ENCODE measurements at places on chromosomes 3 and 15.

GRCh38 chr3:38158472-38158871, 6.9 kb upstream of the OXSR1 start:
- DNase-seq, result no peak

GRCh38 chr15:85689729-85690128, 105.0 kb downstream of the KLHL25 start:
- no peak for DNase-seq

GRCh38 chr3:133989936-133990702, 39.6 kb downstream of the SLCO2A1 start:
- DNase-seq, result no peak

- DNase-seq, result no peak
Measured at GRCh38 chr3:126125781-126126251, 41.9 kb upstream of the SLC41A3 start.

DNA sequence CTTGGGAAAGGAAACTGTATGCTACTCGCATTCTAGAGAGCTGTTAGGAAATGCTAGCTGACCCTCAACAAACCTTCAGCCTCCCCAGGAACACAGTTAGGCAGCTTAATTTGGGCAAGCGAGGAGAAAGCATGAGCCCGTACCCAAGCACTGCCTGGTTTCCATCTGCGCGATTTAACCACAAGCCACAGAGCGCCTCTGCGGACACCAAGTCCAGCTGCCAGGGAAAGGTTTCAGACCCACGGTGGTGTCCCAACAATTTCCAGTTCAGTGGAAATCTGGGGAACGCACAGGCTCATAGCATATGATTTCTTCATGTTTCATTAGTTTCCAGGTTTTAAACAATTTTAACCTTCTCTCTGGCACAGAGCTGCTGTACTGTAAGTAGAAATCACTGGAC, 617.6 kb downstream of the FHIT start:
- no peak for DNase-seq

DNA sequence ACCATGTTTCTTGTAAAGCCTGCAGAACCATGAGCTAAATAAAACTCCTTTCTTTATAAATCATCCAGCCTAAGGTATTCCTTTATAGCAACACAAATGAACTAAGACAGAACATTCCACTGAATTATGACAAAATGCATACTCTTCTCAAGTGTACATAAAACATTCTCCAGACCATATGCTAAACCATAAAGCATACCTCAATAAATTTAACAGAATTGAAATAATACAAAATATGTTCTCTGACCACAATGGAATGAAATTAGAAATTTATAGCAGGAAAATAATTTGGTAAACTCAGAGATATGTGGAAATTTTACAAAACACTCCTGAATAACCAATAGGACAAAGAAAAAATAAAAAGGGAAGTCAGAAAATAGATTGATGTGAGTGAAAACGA, 88.6 kb downstream of the KLF13 start:
- DNase-seq, result no peak

DNA sequence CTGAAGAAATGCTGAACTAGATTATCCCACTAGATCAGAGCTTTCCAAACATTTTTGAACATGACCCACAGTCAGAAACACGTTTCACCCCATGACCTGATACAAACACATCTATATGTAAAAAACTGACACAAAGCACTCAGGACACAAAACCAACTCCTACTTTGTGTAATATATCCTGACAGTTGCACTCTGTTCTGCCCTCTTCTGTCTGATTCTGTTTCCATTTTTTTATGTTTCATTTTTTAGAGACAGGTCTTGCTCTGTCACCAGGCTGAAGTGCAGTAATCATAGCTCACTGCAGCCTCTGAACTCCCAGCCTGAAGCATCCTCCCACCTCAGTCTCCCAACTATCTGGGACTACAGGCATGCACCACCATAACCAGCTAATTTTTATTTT, 15.8 kb upstream of the RFTN1 start:
- no peak for DNase-seq

GRCh38 chr15:23857028-23857641, 170.0 kb upstream of the NDN start:
- DNase-seq, result peak; percentile 24

DNA sequence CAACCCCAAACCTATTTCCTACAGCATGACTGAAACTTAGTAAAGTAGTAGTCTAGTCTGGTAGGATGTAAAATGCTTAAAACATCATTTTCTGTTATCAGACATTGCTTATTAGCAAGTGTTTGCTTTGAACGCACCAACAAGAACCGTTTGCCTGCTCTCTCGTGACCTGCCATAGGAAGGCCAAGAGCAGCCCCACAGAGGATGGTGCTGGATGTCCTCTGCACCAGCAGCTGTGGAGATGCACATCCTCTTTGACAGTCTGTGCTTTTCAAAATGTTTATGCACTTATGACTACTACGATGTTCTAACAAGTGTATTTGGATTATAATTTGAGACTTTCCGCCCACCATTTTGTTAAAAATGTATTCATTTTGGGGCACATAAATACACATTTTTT, 59.6 kb downstream of the PDE8A start:
- no peak for DNase-seq

DNA sequence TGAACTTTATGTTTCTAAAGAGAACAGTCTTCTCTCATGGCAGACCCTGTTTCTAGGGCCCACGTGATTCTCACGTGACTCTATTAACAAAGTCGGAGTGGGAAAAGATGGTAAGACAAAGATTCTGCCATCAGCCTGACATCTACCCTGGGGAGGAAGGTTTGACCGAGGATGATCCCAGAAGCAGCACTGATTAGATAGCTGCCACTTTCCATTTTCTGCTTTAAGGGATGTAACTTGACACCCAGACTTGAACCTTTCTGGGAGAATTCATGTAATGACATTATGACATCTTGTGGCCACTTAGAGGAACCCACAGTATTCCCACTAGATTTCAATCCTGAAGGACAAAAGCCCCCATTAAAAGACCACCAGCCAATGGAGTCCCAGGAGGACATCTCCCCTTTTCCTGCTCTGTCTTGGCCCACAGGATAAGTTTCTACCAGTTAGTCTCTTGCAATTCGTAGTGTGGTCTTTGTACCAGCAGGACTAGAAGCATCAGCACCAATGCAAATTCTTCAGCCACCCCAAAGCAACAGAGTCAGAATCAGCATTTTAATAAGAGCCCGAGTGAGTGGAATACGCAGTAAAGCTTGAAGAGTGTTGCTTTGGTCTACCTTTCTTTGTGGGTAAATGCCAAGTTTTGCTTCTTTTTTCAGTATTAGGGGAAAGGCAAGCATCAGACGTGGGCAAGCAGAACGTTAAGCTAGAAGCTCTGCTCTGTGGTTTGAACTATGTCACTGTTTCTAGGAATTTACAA, 480.5 kb upstream of the PROK2 start:
- peak; percentile 18 for DNase-seq

GRCh38 chr3:110971010-110971601, 100.5 kb upstream of the NECTIN3 start:
- no peak for DNase-seq

GRCh38 chr15:99253381-99254090, 2.3 kb downstream of the LRRC28 start:
- no peak for DNase-seq

DNA sequence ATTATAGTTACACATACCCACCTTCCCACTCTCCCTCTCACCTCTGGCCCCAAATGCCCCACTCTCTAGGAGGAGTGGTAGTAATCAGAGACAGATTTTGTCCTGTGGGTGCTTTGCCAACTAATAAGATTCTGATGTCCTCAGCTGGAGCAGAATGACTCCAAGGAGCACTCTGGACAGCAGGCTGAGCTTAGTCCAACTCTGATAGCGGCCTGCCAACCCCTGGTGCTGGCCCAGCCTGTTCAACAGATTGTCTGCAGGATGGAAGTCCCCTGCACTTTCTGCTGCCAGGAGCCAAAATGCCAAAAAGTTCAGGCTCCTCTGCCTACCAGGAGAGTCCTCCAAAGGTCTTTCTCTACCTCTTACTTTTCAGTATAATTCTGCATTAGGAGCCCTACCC, 160.5 kb upstream of the UMPS start:
- DNase-seq, result no peak

DNA sequence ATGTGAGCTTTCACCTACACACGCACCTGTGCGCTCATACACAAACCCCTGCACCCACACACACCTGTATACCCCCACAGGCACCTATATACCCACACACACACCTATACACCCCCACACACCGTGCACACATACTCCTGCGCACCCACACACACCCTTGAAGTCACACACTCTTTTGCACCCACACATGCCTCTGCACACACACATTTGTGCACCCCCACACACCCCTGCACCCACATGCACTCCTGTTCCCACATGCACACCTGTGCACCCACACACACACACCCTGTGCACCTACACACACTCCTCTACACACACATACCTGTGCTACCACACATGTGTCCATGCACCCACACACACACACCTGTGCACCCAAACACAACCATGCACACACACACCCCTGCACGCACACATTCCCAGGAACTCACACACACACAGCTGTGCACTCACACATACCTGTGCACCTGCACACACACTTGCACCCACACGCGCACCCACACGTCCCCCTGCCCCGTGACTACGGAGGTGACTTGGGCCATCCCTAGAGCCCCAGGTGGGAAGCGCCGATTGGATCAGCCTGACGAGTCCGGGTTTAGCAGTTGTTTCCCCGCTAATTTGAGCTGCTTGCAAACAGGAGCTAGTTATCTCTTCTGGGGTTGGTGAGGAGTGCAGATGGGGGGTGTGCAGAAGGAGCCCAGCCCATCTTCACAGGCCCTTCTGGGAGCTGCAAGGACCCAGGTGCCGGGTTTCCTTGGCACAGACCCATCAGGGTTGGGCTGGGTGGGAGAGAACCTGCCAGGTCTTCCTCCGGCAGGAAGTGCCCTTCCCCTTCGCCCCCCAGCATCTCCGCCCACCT, 97.8 kb downstream of the CHSY1 start:
- DNase-seq, result no peak

- DNase-seq, result no peak
Measured at GRCh38 chr3:127213381-127213918, 20.5 kb downstream of the PRR23E start.

DNA sequence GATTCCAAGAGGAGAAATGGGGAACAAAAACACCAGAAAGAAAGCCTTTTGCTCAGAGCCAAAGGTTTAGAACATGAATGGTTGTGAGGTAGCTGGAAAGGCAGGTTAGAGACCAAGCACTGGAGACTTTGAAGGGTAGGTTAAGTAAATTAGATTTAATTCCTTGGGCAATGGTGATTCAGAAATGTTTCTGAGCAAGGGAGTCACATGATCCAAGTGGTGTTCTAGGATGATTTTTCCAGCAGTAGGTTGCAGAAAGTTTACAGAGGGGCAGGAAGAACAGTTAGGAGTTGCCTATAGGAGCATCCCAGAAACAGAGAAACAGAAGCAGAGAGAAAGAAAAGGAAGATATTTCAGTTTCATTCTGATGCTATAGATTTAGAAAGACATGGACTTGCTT, 139.8 kb downstream of the WDR76 start:
- DNase-seq, result no peak

- no peak for DNase-seq
Measured at GRCh38 chr15:91865950-91866349, 12.4 kb downstream of the SLCO3A1 start.

GRCh38 chr3:168134931-168135330, 39.2 kb upstream of the GOLIM4 start:
- DNase-seq, result no peak

GRCh38 chr15:31474059-31474868, 147.6 kb downstream of the KLF13 start:
- DNase-seq, result no peak

DNA sequence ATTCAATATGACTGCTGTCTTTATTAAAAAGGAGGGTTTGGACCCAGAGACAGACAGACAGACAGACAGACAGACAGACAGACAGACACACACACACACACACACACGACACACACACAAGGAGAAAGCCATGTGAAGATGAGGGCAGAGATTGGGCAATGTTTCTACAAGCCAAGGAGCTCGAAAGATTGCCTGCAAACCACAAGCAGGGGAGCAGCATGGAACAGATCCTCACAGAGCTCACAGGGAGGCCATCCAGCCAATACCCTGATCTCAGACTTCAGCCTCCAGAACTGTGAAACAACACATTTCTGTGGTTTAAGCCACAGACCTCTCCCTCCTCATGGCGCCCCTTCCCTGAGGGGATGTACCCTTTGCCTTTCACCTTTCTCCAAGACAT, 35.8 kb upstream of the ABHD2 start:
- DNase-seq, result no peak

DNA sequence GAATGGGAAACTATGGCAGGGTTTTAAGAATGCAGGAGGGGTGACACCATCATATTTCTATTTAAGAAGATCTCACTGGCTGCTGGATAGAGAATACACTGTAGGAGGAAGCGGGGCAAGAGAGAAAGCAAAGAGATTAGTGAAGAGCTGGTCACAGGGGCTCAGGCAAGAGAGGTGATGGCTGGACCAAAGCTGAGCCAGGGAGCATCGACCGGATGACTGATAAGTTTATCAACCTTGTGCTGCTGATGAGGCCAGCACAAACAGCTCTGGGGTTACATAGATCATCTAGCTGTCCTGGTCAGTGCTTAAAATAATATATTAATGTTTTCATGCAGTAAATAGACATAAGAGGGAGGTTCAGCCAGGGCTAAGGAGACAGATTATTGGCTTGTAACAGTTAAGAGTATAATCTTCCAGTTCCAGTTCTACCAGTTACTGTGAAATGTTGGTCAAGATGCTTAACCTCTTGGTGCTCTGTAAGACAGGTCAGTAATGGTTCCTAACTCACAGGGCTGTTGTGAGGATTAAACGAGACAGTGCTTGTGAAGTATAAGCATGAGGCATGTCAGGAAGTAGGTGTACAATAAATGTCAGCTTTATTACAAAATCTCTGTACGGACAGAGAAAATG, 201.0 kb upstream of the FEZF2 start:
- no peak for DNase-seq

DNA sequence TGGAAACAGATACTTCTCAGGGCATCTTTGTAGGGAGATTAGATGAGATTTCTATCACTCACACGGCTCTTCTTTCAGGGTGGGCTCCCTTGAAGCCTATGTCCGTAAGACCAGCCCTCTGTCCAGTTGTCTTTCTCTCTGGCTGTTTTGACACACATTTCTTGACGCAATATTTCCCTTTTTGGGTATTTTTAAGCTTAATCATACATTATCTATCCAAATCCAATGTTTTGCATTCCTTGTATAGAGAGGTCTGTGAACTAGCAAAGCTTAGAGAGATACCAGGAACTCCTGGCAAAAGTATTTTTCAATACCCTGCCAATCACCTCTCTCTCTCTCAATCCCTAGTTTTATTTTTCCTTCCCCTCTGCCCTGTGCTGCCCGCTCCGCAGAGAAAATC, 79.3 kb downstream of the EOMES start:
- DNase-seq, result no peak

GRCh38 chr3:182795389-182795782, 2.1 kb downstream of the ATP11B start:
- DNase-seq, result no peak

DNA sequence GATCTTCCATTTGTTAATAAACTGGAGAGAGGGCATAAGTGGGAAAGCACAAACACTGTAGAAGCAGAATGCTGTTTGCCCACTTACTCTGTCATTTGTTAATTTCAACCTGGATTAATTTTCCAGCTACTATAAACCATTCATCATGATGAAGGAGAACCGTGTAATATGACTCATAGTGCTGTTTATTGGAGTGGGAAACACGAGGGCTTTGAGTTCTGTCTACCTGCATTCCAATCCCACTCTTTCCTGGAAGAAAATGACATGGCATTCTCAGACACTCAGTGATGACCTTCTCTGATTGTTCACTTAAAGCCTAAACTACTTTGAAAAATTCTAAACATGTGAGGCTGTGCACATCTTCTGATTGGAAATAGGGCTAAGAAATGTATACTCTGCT, 826.7 kb downstream of the AGBL1 start:
- DNase-seq, result no peak

- no peak for DNase-seq
Measured at GRCh38 chr3:75101329-75102147, 487.1 kb upstream of the CNTN3 start.

GRCh38 chr3:172313671-172314070, 134.6 kb downstream of the GHSR start:
- peak; percentile 82 for DNase-seq

Data from NCI-H1105 treated with DMSO at 0.1 percent for 48 hours (cell line).